Stimulated activated CD4-positive, alpha-beta T cell treated with anti-CD3 and anti-CD28 coated beads, Interleukin-1b, Interleukin-23, amount 100 ng/mL, for 1 hour (primary cell): ENCODE measurements at places on chromosomes 1 and 21.

DNA sequence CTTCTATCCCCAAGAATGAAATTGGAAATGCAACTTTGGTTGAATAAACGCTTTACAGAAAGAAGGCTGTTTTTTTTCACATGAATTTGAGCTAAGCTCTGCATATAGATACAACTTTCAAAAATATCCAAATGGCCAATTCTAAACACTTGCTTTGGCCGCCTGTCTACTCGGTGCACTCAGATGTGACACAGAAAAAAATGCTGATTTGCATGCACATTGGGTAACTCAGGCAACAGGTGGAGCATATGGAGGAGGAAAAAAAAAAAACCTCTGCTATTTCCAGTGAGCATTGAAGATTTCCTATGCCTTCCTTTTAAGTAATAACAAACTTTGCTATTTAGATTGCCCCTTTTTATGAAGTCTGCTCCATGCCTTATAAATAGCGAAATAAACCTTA is 262.5 kb downstream of the GRIK1 start:
- DNase-seq, result no peak

GRCh38 chr1:154784924-154785531 is 85.1 kb downstream of the KCNN3 start:
- no peak for DNase-seq

DNA sequence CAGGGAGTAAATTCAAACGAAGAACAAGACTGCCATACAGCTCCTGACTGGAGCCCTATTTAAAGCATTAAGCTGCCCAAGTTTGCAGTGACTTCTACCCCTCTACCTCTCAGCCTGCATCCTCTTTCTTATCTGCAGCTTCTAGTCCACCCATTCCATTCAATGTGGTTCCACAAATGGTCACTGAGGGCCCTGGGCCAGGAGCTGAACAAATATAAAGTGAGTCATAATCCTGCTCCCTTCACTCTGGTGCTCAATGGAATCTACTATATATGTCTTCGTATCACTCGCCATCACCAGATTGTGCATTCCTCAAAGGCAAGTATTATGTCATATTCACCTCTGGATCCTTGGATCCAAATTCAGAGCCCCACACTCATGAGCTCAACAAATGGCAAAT is 398.7 kb downstream of the BRINP2 start:
- DNase-seq, result no peak

- no peak for DNase-seq
Measured at GRCh38 chr1:173418107-173418985, 58.8 kb upstream of the PRDX6 start.

DNA sequence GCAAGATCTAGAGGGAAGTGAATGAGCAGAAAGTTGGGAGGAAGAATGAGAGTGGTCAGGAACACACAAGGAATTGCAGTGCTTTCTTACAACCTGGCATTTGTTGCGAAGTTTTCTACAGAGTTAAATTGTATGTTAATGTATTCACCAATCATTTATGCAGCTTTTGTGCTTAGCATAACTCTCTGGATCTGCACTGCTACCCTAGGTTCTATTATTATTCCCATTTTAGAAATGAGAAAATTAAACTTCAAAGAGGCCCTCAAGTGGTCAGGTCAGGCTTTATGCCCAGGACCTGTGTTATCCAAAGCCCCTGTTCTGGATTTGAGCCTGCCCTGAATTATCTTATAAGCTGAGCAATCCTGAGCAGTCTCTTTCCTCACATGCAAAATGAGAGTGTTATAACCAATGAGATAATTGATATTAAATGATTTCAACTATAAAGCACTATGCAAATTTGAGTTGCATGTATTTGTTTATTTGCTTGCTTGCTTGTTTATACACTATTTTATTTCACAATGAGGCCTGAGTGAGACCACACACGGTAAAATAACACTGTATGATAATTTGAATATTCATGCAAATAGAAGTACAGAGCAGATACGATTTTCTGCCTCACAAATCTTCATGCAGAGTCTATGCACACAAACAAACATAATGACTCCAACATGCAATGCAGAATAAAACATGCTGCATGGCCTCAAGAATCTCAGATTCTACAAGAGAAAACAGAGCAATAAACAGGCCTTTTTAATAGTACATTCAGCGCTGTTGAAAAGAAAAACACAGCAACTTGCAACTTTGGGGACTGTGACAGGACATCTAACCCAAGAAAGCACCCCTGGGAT is 323.0 kb downstream of the PLPP3 start:
- no peak for DNase-seq

DNA sequence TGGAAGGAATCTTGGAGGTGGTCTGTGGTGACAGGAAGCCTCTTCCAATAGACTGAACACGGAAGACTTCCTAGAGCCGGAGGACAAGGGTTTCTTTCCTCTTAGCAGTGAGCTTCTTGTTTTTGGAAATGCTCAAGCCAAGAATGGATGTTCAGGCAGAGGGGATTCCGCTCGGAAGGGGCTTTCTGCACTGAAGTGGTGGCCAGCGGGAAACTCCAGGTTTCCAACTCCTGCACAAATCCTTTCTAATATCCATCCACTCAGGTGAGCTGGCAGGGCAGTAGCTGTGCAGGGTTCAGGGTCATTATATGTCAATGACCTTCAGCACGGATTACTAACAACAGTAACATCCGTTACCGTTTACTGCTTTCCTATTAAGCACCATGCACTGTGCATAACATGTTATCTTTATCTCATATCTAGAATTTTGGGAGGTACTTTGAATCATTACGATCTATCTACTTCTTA is 573 bp upstream of the CPT2 start:
- DNase-seq, result no peak

GRCh38 chr1:212753749-212754148 is 37.8 kb downstream of the NSL1 start:
- no peak for DNase-seq

GRCh38 chr21:46627726-46628125 is 7.7 kb upstream of the PRMT2 start:
- no peak for DNase-seq

GRCh38 chr1:230707732-230708630 is 5.9 kb downstream of the AGT start:
- DNase-seq, result no peak

DNA sequence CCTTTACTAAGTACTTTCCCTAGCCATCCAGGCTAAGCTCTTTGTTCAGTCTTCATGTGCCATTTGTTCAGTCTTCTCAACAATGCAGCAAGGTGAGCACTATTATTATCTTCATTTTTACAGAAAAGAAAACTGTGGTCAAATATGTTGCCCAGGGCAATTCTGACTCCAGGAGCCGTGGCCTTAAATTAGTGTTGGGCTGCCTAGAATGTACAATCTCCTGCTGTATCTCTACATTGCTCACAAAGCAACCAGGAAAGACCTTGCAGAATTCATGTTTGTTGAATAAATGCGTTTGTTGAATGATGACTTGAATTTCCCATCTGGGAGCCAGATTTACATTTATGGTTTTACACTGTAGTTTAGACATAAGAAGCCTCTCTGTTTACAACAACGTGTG is 14.2 kb downstream of the CD101 start:
- DNase-seq, result no peak

DNA sequence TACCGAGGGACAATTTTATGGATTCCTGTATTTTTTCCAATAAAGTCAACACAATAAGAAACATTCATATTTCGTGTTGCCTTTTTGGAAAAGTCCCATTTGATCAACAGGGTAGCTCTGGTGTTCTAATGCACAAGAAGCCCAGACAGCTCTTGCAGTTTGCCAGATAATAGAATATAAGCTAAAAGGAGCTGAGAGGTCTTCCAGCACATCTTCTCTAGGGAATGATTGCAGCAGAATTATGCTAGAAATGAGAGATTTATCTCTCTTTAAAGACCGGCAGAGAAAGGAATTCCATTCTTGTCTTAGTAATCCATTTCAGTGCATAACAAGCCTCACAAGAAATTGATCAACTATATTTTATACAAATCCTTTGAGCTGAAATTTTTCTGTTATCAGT is 25.0 kb upstream of the DDX59 start:
- DNase-seq, result no peak

GRCh38 chr21:41247561-41248545 is 68.7 kb upstream of the FAM3B start:
- DNase-seq, result no peak

- no peak for DNase-seq
Measured at GRCh38 chr1:64956733-64957441, 9.5 kb downstream of the JAK1 start.

- no peak for DNase-seq
Measured at GRCh38 chr1:224387302-224387912, 30.7 kb downstream of the CNIH4 start.

DNA sequence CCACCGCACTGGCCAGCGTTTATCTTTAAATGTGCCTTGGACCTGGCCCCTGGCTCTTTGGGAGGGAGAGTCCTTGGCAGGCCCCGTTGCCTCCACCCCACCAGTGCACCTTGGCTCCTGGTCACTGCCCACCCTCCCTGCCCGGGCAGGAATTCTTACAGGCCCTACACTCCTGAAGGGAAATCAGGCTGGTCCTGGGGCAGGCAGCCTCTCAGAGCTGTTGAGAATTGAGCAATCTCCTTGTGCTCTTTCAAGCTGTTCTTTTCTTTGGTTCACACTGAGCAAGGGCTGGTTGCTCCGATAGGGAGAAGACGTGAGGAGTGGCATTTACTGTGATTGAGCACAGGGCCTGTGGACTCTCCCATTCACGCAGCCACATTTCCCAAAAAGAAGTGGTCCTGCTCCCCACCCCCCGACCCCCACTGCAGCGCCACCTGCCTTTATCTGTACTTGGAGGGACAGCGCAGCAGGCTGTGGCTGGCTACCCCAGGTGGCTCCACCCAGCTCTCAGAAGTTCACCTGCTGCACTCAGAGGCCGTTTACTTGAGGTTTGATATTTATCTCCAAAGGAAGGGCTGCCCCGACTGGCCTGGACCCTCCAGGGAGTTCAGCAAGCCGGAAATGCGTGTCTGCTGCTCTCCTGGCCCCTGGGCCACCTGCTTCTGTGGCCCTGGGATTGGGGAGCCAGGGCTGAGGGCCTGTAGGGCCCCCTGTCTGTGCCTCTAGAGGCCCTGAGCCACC is 47.8 kb downstream of the SKI start:
- no peak for DNase-seq

DNA sequence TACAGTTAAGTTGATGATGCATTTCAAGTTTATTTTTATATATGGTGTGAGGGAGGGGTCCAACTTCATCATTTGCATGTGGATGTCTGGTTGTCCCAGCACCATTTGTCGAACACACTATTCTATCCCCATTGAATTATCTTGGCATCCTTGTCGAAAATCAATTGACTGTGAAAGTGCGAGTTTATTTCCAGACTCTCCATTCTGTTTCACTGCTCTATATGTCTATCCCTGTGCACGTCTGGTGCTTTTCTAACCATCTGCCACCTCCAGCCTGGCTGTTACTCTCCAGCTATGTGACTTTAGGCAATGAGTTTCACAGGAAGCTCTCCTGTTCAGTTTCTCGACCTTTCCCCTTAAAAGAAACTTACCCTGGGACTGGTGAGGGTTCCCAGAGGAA is 137.1 kb upstream of the KLHDC7A start:
- DNase-seq, result no peak

DNA sequence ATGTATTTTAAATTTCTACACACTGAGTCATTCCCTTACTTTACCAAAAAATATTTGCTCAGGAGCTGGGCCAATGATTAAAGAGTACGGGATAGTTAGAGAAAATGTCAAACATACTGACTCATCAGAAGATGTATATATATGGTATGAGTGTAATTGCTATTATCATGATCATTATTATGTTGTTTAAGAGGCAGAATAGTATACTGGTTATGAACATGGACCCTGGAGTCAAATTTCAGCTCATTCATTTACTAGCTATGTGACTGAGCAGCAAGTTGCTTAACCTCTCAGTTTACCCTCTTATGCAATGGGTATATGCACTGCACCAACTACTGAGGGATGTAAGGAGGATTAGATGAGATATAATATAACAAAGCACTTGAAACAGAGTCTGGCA is 41.2 kb upstream of the USH2A start:
- no peak for DNase-seq

DNA sequence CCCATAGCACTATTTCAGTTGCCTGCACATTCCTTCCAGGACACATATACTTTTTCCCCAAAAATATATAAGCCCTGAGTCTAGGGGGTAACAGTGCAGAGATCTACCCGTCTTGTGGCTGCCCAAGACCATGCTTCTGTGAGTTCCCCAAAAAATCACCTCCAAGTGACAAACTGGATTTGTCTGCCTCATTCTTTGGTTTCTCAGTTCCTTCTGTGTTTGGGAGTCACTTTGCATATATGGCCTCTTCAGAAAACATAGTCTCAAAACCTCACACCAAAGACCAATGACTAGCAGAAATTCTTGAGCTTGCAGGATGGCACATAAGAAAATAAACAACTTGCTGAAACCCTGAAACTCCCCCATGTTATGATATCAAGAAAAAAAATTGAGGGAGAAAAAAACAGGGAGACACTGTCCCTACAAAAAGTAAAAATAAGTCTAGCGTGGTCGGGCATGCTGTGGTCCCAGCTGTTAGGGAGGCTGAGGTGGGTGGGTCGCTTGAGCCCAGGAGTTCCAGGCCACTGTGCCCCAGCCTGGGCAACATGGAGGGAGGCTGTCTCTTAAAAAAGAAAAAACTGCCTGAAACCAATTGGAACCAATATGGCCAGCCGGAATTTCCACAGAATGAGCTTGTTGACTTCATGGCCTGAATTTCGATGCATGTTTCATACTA is 8.0 kb downstream of the JMJD4 start:
- DNase-seq, result no peak

DNA sequence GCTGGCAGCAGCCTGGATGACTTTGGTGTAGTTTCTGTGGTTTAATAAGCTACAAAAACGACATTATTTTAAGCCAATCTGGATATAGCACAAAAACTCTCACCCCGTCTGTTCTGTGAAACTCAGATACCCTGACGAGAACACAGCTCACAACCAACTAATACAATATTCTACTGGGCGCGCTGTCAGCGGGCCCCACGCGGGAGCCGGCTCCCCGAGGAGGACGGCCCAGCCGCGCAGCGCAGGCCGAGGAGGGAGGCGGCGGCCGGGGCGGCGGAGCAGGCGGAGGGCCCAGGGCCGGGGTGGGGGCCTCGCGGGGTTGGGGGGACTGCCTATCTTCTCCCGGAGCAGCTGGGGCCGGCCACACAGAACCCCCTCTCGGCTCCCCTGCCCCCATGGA is 87.2 kb upstream of the POU3F1 start:
- DNase-seq, result no peak

GRCh38 chr1:21950734-21951133 is 13.6 kb upstream of the HSPG2 start:
- DNase-seq, result no peak
